ENCODE measurements at places on chromosomes 6 and 20.
A peak's percentile ranks its signal among the peaks of the same experiment; 100 is the strongest.

- DNase-seq: no peak
Measured at GRCh38 chr6:10479939-10480700, 41.0 kb upstream of the GCNT2 start.

GRCh38 chr6:101011186-101011585 is 130.1 kb upstream of the ASCC3 start:
- no peak for DNase-seq

DNA sequence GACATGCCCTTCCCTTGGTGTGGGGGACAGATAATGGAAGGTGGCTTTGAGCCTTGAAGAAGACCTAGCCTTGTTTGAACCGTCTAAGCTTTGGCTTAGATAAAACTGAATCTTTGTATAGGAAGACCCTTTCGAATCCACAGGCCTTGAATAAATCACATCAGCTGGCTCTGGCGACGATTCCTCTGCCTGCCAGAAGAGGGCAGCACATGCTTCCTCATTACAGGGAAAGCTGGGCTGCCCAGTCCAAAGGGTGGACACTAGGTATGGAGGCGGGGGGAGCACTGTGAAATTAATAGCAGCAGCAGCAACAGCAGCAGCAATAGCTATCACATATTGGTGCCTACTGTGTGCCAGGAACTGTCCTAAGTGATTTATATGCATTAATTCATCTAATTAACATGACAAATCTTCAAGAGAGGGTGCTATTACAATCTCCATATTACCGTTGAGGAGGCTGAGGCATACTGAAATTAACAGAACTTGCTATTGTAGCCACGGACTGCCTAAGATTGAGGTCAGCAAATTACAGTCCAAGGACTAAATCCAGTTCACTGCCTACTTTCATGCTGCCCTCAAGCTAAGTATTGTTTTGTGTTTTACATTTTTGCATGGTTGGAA is 85.1 kb downstream of the CLIC5 start:
- peak; percentile 64 for DNase-seq

GRCh38 chr6:53360093-53360912 is 11.6 kb upstream of the ELOVL5 start:
- DNase-seq: peak; percentile 18

DNA sequence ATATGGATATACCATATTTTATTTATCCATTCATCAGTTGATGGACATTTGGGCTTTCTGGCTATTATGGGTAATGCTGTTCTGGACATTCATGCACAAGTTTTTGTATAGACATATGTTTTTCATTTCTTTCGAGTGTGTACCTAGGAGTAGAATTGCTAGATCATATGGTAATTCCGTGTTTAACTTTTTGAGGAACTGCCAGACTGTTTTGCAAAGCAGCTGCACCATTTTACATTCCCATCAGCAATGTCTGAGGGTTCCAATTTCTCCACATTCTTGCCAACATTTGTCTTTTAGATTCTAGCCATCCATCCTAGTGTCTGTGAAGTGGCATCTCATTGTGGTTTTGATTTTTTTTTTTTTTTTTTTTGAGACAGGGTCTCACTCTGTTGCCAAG is 20.8 kb downstream of the SRC start:
- no peak for DNase-seq

DNA sequence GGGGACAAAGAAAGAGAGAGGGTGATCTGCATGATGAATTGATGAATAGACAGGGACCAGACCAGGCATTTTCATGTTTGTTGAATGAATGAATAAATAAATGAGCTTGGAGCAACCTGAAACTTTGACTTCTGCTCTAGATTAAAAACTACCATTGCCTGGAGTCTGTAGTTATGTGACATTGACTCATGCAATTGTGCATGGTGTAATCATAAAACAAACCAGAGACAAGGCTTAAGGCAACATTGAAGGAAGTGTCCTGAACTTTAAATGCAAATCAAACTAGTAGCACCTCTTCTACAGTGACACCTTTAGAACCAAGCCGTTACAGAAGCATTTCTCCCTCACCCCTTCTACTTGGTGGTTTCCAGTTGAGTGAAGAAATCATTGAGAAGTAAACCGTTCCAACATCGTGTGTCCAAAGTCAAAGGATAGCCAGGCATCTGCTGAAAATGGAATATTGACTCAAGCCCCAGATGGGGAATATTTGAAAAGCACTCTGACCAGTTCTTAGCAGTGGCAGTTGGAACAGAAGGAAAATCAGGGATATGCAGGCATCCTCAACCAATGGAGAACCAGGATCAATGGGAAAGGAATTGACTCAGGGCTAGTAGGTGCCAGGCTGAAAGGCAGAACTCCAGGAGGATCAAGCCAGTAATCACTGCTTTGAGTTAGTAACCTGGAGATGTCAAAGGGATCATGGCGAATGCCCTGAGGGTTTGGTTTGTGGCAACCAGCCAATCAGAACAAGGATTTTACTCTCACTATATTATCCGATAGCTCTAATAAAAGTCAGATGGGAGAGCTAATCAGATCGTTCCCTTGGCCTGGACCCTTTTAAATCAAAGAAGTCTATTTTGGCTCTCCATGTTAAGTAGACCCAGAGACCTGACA is 171.2 kb upstream of the TSHZ2 start:
- no peak for DNase-seq

DNA sequence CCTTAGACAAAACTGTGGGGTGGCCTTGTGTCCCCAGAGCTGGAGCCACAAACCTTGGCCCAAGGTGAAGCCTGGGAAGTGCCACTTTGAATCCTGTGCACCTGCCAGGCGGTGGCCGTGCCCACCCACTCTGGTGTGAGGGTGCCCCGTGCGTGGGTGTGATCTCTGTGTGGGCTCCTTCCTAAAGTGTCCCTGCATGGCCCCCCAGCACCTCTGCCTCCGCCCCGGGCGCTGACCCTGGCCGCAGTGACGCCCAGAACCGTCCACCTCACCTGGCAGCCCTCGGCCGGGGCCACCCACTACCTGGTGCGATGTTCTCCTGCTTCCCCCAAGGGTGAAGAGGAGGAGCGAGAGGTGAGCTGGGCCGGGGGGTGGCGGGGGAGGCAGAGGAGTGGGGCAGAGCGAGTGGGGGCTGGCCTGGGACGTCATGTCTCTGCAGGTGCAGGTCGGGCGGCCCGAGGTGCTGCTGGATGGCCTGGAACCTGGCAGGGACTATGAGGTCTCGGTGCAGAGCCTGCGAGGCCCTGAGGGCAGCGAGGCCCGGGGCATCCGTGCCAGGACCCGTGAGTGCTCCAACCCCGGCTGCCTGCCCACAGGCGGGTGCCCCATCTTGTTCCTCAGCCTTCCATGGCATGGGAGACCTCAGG is 18.3 kb downstream of the COL20A1 start:
- DNase-seq: no peak

- peak; percentile 51 for DNase-seq
Measured at GRCh38 chr6:54654381-54654780, 192.2 kb upstream of the FAM83B start.

DNA sequence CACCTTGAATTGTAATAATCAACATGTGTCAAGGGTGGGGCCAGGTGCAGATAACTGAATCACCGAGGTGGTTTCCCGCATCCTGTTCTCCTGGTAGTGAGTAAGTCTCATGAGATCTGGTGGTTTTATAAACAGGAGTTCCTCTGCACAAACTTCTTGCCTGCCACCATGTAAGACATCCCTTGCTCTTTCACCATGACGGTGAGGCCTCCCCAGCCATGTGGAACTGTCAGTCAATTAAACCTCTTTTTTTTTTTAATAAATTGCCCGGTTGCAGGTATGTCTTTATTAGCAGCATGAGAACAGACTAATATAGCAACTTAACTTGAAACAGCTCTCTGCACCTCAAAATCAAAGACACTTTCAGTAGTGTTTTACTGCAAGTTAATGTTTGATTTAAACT is 121.6 kb downstream of the OGFRL1 start:
- DNase-seq: peak; percentile 97

DNA sequence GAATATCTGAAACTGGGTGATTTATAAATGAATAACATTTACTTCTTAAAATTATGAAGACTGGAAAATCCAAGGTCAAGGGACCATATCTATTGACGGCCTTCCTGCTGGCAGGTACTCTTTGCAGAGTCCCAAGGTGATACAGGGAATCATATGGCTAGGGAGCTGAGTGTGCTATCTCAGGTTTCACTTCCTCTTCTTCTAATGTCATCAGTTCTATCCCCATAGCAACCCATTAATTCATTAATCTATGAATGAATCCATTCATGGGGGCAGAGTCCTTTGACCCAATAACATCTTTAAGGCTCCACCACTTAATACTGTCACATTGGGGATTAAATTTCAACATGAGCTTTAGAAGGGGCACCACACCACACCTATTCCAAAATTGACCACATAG is 772.0 kb downstream of the HACE1 start:
- DNase-seq: no peak

GRCh38 chr6:63527658-63528514 is 44.4 kb upstream of the LOC128125822 start:
- peak; percentile 96 for DNase-seq

DNA sequence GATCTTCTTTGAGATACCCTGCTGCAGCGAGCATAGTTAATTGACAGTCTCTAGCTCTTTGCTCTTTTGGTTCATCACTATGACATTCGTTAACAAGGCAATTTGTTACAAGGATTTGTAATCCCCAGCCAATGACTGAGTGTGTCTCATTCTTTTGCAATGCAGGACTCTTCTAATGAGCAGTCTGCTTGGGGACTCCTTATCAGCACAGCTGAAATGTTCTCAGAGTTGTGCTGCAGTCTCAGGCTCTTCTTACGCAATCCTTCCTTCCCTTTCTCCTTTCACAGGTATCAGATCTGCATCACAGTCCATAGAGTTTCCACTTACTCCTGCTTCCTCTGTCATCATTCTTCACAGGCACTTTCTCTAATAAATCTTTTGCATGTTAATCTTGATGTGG is 161.2 kb upstream of the OGFRL1 start:
- no peak for DNase-seq

GRCh38 chr20:37209661-37210314 is 30.4 kb upstream of the MROH8 start:
- DNase-seq: peak; percentile 41

- peak; percentile 52 for DNase-seq
Measured at GRCh38 chr6:72798196-72798595, 176.3 kb downstream of the KCNQ5 start.

DNA sequence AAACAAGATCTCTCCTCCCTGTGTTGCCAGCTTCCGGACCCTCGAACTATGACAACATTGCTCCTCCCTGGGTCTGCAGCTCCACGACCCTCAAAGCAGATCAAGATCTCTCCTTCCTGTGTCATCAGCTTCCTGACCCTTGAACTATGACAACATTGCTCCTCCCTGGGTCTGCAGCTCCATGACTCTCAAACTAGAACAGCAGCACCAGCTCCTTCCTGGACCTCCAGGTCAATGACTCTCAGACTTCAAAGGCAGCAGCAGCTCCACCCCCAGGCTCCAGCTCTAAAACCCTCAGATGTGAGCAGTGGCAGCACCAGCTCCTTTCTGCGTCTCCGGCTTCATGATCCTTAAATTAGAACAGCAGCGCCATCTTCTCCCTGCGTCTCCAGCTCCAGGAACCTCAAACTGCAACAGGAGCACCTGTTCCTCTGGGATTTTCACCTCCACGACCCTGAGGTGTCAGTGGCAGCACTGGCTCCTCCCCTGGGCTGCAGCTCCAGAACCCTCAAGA is 341.0 kb upstream of the SULF2 start:
- no peak for DNase-seq

DNA sequence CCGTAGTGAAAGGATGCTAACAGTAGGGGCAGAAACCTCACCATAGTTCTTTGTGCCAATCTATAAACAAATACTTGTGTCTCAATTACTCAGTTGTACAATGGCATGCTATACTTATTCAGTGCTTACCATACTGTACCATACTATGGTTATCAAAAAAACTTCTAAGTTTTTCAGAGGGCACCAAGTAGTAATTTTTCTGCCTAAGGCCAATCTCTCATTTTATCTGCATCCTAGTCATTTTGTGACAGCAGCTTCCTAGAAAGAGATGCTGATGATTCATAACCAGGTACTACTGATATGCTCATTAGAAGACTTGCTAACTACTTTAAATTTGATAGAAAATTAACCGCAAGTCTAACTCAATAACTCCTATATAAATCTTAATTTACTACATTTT is 42.9 kb downstream of the TMEM244 start:
- no peak for DNase-seq

- DNase-seq: peak; percentile 27
Measured at GRCh38 chr6:99603421-99604165, 3.0 kb upstream of the PRDM13 start.

DNA sequence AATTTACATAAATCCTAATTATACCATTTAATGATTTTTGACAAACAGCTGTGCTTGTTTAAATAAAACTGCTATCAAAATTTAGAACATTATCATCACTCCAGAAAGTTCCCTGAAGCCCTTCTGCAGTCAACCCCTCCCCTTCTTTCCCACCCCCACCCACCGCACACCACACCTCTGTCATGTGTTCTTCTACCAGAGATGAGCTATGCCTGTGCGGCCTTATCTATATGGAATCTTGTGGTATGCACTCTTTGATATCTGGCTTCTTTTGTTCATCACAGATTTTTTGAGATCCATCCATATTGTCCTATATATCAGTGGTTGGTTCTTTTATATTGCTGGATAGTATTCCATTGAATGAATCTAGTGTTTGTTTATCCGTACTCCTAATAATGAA is 7.2 kb downstream of the MYLIP start:
- no peak for DNase-seq

DNA sequence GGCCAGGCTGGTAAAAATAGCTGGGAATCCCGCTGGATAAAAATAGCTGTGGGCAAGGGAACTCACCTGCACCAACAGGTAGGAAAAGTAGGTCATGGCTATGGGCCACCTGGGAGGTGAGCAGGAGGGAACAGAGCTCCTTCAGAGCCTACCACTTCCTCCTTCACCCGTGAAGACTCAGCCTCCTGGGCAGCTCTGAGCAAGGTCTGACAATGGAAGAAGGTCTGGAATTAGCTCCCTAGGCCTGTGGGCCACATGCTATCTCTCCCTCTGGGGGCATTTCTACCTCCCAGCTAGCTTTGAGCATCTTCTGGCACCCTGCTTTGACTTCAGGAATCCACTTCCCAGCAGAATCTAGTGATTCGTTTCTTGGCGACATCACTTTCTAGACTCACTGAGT is 153.9 kb downstream of the MRPL14 start:
- peak; percentile 47 for DNase-seq

- peak; percentile 74 for DNase-seq
Measured at GRCh38 chr20:44714701-44715498, at the start of gene CCN5. CCN5 (plus strand) TSS chr20:44715369; CDS start chr20:44715391, 22 bp downstream.

GRCh38 chr6:158661156-158661685 is 11.4 kb downstream of the SYTL3 start:
- no peak for DNase-seq

DNA sequence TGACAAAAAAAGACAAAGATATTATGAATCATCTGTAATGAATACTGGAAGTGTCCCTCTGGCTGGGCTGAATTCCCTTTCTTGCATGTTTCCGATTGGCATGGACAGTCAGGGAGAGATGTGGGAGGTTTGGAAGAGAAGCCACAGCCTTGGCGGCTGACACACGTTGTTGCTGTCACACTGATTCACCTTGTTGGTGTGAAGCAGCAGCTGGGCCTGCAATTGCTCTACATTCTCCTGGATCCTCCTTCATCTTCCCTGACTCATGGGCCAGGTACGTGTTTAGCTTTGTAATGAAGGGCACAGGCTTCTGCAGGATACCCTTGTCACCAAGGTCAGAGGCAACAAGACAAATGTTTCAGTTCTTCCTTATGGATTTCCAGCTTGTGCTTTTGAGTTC is 13.4 kb upstream of the SMIM8 start:
- peak; percentile 69 for DNase-seq
